ENCODE measurements at places on chromosomes 3 and 15.

DNA sequence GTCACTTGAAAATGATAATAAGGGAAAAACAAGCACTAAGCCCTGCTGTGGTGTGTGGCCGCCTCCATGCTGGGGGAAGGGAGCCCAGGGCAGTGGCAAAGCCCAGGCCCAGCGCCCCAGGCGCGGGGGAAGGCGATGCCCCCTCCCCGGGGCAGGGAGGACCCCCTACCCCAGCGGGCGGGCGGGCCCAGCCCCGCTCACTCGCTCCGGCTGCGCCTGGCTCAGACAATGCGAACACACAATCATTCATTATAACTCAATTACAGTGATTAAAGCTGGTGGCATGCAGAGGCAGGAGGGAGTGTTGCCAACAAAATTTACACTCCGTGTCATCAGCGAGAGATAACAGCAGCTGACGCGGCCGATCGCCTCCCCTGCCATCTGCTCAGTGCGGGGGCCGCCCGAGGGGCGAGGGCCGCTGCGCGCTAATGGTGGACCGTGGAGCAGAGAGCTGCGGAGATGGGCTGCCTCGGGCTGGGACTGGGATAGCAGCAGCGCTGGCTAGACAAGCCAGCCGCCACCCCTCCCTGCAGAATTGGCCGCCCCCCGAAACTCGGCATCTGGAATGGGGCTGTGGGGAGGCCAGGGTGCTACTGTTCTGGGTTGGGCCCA is 64.1 kb downstream of the TLE3 start:
- no peak for DNase-seq

DNA sequence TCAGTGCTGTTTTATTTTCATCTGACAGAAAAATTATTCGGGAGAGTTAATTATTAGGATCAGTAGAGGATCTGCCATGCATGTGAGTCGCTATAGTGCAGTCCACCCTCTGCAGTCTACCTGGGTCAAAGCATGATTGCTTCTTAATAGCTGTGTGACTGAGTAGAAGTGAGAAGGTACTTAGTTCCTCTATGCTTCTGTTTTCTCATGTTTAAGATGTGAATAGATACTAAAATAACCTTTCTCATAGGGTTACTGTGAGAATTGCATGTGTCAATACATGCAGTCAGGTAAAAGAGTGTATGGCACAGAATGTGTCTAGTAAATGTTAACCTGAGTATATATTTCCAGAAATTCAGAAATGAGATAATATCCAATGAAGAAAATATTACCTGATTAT is 435.7 kb downstream of the NAALADL2 start:
- DNase-seq, result no peak

DNA sequence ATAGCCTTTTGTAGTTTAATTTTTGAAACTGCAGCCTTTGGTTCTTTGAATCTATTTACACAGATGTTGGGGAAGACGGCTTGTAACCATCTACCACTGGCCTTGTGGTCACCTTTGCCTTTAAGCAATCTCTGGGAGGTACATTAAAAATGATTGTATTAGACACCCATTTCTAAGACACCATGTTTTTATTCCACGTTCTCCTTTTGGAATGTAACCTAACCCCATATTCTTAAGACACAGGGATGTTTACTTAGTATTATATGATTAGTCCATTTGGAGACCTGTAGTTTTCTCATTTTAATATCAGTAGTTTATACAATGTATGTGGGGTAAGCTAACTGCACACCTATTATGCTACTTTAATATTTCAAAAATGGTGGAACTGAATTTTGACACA is 175.1 kb upstream of the PLSCR5 start:
- no peak for DNase-seq

- DNase-seq, result no peak
Observed at GRCh38 chr3:174431717-174432116, 427.4 kb upstream of the NAALADL2 start.

GRCh38 chr3:194201953-194202666 is 66.2 kb downstream of the HES1 start:
- DNase-seq, result no peak

DNA sequence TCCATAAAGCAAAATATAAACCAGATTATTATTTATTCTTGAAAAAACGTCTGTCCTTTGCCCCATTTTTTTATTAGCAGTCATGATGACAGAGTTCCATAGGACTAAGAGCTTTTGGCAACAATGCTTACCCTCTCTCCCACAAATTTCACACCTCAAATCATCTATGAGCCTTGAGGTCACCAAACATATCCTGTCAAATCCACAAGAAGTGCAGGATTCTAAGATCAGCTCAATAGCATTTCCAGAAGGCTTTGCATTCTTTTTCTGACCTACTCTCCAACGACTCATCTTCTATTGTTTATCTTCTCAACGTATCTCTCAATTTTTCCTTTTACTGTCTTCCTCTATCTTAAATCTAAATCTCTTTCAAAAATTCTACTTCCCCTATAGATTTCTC is 619.1 kb upstream of the BCHE start:
- no peak for DNase-seq

- DNase-seq, result no peak
Observed at GRCh38 chr3:122004107-122004506, 17.9 kb downstream of the ILDR1 start.

DNA sequence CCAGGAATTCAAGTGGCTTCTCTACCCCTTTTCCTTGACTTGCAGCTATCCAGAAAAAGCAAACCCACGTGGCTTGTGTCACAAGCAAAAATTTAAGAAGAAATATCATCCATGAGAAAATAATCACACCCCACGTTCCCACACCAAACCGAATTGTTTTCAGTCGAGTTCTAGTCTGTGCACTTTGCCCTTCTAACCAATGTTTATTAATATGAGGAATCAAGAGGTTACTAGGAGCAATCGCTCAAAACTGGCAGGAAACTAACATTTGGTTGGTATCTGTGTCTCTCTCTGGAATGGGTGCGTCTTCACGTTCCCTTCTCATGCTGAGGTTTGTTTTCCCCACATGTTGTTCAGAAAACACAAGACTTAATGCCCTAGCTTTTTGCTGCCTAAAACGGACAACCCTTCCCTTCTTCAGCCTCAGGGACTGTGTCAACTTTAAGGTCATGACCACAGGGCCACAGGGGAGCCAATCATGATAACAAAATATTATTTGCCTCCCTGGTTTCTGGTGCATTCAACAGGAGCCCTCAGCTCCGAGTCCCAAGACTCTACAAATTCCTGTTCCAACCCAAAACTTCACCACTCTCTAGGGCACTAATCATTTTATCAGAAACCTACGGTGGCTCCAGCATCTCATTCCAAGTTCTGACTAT is 41.4 kb upstream of the LMCD1 start:
- no peak for DNase-seq

GRCh38 chr15:81363276-81363675 is 10.7 kb downstream of the TMC3 start:
- DNase-seq, result no peak

- DNase-seq, result no peak
Observed at GRCh38 chr3:31086698-31087097, 192.2 kb upstream of the GADL1 start.

DNA sequence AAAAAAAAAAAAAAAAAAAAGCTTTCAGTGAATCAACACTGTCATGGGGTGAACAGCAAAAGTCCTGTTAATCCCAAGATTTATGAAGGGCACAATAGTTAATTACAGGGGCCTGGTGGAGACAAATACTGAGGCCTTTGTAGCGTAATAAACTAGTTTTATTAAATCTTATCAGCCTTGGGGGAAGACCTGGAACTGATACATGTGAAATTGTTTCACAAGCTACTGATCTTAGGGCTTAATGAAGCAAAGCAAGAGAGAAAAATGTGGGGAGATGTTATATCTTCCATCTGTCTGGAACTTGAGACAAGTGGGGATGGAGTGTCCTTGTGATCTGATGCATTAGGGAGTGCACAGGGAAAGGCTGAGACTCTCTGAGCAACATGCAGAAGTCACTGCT is 47.9 kb upstream of the OSBPL11 start:
- no peak for DNase-seq

- DNase-seq, result no peak
Observed at GRCh38 chr3:54863366-54863765, 64.5 kb downstream of the LRTM1 start.

DNA sequence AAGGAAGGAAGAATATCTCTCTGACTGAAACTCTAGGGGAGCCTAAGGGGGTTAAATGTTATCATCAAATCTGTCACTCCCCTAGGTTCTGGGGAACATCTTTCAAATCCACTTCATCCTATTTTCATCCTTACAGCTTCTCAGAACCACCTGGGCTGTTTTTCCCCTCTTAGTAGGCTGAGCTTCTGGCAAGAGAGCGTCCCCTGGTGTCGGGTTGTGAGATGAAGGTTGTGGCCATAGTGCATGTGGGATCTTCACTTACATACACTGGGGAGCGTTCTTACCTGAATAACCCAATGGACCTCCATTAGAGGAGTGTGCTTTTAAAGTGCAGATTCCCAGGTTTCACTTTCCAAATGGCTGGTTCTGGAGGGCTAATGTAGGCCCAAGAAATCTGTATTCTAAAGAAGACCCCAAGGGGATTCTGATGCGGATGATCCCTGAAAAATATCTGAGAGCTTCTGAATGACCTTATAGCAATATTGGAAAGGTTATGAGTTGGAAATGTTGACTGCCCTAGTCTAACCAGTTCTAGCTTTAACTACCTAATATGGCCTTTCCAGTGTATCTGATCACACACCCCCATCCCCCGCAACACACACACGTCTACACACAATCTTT is 663.7 kb downstream of the AGBL1 start:
- DNase-seq, result peak; percentile 36

GRCh38 chr3:185984203-185984602 is 46.4 kb upstream of the TRA2B start:
- no peak for DNase-seq

- no peak for DNase-seq
Observed at GRCh38 chr3:164748626-164749025, 329.7 kb downstream of the SI start.

- DNase-seq, result no peak
Observed at GRCh38 chr15:60973637-60974415, 255.3 kb downstream of the RORA start.

DNA sequence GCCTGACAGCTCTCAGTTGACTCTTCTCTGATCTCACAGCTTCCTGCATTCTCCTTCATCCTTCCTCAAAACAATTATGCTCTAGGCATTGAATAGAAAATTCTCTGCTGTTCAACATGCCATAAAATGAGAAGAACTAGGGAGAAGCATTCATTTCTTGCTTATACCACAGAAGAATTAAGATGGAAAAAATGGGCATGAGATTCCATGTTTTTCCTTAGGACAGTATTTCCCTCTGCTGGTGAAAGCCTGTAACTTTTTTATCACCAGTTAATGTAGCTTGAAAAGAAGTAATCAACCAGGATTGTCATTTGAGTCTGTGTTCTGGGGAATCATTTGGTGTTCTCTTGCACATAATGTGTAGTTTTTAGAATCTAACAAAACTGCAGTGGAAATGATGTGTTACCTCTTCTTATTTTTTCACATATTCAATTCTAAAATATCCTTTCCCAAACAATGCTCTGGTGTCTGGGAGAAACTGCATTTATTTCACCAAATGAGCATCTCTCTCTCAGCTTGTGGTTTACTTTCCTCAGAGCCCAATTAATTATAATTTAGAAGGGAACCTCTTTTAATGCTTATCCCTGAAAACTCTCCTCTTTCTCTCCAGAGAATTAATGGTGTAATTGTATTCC is 92.8 kb upstream of the DCBLD2 start:
- no peak for DNase-seq

DNA sequence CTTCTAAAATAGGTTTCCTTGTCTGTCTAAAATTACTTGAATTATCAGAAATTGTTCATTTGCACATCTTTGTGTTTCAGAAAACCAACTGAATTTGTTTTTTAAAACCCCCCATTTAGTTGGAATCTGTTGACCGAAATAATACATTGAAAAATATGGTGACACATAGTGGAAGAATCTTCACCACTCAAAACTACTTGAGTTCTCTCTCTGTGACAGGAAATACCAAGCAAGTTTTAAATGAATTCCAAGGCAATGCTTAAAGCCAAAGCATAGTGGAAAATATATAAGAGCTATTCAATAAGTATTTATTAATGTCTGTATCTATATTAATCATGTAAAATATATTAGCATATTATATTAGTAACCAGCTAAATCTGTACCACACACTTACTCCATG is 224.9 kb upstream of the COL8A1 start:
- no peak for DNase-seq

GRCh38 chr3:170555329-170555728 is 30.5 kb downstream of the SLC7A14 start:
- no peak for DNase-seq

DNA sequence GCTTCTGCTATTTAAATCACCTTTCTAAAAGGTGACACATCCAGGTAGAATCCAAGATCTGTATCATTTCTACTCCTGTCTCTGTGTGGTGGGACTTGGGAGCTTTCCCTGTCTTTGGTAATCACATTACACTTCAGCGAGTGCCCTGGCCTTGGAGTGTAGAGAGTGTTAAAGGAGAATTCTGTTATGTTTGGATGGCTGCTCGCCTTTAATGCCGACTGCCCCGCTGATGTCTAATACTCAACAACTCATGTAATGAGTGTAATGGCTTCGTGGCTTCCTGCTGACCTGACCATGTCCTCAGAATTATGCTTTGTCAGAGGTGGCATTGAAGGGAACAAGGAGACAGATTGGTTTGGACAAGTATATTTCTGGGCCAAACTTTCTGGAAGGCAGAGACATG is 66.3 kb upstream of the LRTM1 start:
- no peak for DNase-seq

GRCh38 chr3:73213896-73214295 is 152.4 kb downstream of the EBLN2 start:
- no peak for DNase-seq

- DNase-seq, result no peak
Observed at GRCh38 chr15:45891766-45892165, 256.9 kb downstream of the SQOR start.

- no peak for DNase-seq
Observed at GRCh38 chr3:150312018-150312657, 96.0 kb upstream of the TSC22D2 start.

DNA sequence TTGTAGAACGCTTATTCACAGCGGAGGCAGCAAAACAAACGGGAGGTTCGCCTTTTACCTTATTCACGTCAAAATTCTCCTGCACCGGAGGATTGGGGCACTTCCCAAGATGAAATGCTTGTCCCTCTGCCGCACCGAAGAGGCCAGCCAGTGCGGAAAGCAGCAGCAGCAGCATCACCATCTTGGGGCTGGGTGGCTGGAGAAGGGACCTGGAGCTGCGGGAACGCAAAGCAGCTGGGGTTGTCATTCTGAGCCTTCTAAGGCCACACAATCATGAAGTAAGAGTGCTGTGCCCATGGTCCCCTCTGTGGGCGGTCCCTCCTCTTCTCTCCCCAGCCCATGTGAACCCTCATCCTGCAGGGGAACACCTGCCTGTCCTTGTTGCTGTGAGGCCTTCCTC is 4.5 kb downstream of the APOD start:
- no peak for DNase-seq

GRCh38 chr3:36227980-36228379 is 152.3 kb upstream of the STAC start:
- DNase-seq, result no peak

- DNase-seq, result no peak
Observed at GRCh38 chr3:58054652-58055051, 46.4 kb downstream of the FLNB start.

DNA sequence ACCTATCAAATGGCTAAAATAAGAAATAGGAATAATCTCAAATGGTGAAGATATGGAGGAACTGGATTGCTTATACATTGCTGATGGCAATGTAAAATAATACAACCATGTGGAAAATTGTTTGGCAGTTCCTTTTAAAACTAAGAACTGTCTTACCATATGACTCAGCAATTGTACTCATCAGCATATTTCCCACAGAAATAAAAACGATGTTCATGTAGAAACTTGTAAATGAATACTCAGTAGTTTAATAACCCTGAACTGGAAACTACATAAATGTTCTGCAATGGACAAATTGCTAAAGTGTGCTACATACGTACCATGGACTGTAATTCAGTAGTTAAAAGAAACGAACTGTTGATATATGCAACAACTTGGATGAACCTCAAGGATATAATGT is 253.9 kb upstream of the RBMS3 start:
- DNase-seq, result no peak

Data from liver (tissue), 10 donors.